ENCODE measurements at places on chromosomes 1 and 21. TPM values are rescaled to one million over a fixed set of nuclear protein-coding genes. Genes with fewer than 3 reads are reported as not detected.

The APCS gene
- total RNA-seq = not detected

The AMPD1 gene
- total RNA-seq = not detected

The FOXE3 gene
- not detected for total RNA-seq

The RNF2 gene
- 31.1 TPM for total RNA-seq

The DCDC2B gene
- not detected for total RNA-seq

The IL19 gene
- not detected for total RNA-seq

The TRIM58 gene
- 0.33 TPM for total RNA-seq

The CLDN19 gene
- not detected for total RNA-seq

The ASCL5 gene
- not detected for total RNA-seq

The THEM5 gene
- total RNA-seq = 0.33 TPM

The AGL gene
- total RNA-seq = 7.7 TPM

The CFAP74 gene
- total RNA-seq = not detected

The S100A5 gene
- not detected for total RNA-seq

The CR1L gene
- not detected for total RNA-seq

The KRTAP19-5 gene
- total RNA-seq = not detected

The PRMT6 gene
- total RNA-seq = 10.6 TPM

The TEDDM1 gene
- total RNA-seq = not detected

The WLS gene
- total RNA-seq = 25.6 TPM

The TMEM82 gene
- total RNA-seq = not detected

The TNFRSF14 gene
- total RNA-seq = 76.1 TPM

The OR2T33 gene
- not detected for total RNA-seq

The SPRR3 gene
- total RNA-seq = not detected

The OR2T11 gene
- total RNA-seq = not detected

The PTAFR gene
- total RNA-seq = 0.09 TPM

The MYOM3 gene
- total RNA-seq = not detected

The CTSE gene
- not detected for total RNA-seq
